Activated naive CD4-positive, alpha-beta T cell treated with anti-CD3 and anti-CD28 coated beads, Interleukin-2, amount 50 U/mL, for 72 hours (primary cell): ENCODE measurements at places on chromosomes 6 and 20. TPM values are rescaled to one million over a fixed set of nuclear protein-coding genes. Genes with fewer than 3 reads are reported as not detected.

- DNase-seq: no peak
Observed at GRCh38 chr6:44211284-44211683, 5.4 kb upstream of the MYMX start.

- no peak for DNase-seq
Observed at GRCh38 chr6:2384528-2384927, 139.1 kb upstream of the GMDS start.

DNA sequence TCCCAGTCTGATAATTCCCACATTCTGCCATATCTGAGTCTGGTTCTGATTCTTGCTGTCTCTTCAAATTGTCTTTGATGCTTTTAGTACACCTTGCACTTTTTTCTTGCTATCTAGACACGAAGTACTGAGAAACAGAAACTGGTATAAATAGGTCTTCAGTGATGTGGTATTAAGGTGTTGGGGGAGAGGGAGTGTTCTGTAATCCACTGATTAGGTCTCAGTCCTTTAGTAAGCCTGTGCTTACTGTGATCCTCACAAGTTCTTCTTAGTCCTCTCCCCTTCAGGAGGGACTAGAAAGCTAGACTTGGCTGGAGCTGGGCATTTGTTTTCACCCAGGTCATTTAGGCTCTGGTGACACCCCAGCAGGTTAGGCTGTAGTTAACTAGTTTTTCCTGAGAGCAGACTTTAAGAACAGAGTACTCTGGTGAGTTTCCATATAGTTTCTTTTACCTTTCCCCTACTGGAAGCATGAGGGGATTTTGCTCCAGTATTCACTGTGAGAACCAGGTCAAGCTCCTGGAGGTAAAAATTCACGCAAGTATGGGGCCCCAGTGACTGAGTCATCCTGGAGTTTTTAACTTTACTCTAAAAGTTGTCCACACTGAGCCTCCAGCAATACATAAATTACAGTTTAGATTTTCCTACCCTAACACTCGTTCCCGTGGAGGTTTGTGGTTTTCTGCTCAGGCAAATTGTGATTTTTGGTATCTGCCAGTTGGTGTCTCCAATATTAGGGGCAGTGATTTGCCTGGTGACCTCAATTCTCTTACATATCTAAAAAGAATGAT lies 154.6 kb downstream of the CDKAL1 start:
- no peak for DNase-seq

DNA sequence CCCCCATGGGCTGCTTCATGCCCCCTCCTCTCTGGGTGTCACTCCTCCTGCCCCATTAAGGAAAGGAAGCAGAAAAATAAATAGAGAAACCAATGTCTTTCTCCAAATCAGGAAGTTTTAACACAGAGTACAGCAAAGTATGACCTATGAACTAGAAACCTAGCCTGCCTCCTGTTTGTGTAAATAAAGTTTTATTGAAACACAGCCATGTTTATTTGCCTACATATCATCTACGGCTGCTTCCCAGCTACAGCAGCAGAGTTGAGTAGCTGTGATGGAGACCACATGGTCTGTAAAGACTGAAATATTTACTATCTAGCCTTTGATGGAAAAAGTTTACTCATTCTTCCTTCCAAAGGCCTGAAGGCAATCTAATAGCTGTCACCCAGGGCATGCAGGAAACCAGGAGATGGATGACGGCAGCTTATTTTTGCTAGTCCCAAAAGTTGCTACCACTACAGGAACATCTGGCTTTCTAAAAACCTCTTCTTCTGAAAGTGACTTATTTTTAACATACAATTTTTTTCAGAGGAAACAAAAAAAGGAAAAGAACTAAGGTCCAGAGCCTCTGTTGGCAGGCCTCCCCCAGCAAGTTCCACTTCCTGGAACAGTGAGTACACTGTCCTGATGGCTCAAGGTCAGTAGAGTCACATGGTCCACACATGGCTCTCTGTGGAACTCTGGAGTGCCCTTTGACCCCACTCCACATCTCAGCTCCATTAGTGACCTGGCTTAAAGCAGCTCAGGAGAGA lies 287.8 kb downstream of the PTPRT start:
- no peak for DNase-seq

DNA sequence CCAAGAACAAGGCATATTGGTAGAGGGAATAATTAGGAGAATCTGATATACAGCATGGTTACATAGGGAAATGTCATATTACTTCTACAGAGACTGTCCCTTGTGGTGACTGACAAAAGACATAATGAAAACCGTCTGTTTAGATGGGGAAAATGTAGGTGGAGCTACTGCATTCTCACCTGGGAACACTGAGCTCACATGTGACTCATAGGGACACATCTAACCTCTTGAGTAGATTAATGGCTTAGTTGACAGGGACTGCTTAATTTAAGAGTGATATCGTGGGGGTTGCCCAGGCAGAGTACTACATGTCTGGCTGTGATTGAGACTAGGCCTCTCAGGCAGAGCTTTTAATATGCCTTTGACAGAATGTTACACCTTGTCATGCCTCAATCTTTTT lies 235.3 kb upstream of the ZFP64 start:
- no peak for DNase-seq

DNA sequence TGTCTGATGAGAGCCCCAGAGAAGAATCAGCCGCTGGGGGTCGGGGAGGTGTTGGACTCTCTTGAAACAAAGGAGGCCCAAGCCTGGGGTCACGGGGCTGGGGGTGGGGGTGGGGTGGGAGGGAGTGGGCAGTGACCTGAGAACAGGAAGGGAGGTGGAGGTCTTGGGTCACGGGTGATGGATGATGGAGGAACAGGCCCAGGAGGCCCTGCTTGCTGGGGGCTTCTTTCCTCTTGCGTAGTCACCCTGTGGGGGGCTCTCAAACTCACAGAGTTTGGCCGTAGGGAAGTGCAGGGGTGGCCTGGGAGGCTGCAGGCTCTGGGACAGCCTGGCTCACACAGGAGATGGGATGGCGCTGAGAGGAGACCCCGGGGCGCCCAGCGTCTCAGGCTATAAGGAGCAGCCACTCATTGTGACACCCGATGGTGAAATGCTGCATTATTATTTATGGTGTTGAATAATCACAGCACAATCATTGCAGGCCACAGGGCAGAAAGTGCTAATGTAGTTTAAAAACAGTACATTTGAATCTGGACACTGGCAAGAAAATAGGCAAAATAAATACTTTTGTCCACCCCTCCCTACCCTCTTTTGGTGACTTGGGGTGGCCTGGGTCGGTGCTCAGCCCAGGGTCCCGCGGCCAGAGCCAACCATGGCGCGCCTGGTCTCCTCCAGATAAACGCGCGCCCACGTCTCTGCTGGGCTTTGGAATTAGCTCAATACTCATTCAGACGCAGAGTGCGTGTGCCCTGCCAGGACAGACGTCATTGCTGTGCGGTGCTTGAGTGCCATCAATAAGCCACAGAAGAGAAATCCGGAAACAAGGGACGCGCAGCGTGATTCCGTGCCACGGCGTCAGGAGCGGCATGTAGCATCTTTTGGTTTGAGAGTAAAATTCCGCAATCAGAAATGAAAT lies 27.3 kb upstream of the BHLHE23 start:
- no peak for DNase-seq

- DNase-seq: no peak
Observed at GRCh38 chr6:156824142-156824541, 47.0 kb downstream of the ARID1B start.

GRCh38 chr6:31128093-31128676 lies 7.9 kb upstream of the CDSN start:
- peak; percentile 82 for DNase-seq

DNA sequence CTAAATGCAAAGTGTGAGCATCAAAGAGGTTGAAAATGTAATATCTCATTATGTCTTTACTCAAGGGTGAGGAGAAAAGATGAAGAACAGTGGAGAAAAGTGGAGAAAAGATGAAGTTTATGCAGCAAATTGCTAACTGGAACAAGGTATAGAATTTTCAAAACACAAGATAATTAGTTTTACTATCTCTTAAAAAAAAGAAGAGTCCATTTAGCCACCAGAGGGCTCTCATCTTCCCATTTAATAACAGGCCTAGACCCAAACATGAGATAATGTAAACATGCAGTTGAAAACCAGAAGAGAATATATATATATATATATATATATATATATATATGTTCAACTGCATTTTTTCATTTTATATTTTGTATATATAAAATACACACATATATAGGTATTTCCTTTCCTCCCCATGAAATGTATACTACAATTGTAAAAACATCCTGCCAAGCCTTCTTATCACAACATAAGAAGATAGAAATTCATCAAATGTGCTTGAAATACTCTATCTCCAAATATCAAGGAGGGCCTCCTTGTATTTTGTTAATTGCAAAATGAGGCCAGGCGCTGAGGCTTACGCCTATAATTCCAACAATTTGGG lies 78.4 kb downstream of the ADTRP start:
- DNase-seq: no peak

DNA sequence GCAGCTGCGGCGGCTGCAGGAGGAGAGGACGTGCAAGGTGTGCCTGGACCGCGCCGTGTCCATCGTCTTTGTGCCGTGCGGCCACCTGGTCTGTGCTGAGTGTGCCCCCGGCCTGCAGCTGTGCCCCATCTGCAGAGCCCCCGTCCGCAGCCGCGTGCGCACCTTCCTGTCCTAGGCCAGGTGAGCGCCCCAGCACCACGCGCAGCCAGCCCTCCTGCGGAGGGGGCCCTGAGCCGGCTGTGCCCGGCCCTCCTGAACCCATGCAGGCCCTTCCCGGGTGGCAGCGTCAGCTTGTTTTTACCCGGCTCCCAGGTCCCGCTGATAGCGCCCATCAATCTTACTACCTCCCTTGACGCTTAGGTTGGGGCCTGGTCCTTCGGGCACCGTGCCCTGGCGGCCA lies 3.7 kb downstream of the BIRC7 start:
- DNase-seq: no peak

DNA sequence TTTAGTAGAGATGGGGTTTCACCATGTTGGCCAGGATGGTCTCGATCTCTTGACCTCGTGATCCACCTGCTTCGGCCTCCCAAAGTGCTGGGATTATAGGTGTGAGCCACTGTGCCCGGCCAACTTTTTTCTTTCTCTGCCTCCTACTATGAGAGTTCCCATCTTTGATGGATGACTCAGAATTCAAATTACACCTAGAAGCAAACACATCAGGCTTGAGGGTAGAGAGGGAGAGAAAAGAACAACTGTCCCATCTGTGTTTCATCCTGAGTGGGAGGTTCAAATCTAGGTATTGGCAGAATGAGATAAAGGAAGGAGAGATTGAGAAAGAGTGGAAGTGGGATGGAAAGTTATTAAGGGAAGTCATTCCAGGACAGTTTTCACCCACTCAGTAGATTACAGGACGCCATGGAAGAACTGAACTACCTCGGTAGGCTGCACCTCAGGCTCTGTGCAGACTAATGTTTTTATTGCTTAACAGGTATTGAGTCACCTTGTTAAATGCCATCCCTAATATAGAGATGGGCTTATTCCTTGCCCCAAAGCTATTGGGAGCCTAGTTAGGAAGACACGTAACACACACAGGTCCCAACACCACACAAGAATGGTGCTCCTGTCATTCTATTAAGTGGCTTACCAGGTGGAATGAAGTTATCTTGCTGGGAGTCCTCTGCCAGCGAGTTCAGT lies 275.7 kb downstream of the SOX4 start:
- no peak for DNase-seq

GRCh38 chr6:83514866-83515466 lies 2.6 kb downstream of the PRSS35 start:
- no peak for DNase-seq

GRCh38 chr6:29678114-29678513 lies 2.8 kb downstream of the ZFP57 start:
- DNase-seq: no peak

GRCh38 chr6:141483598-141484061 lies 649.1 kb upstream of the GJE1 start:
- no peak for DNase-seq

FGD2 gene
- 2.4 TPM for total RNA-seq

SPATA25 gene
- total RNA-seq: 0.64 TPM

ENPP4 gene
- total RNA-seq: 6.3 TPM

JAG1 gene
- 0.62 TPM for total RNA-seq

NHSL1 gene
- 0.68 TPM for total RNA-seq

MMP24 gene
- total RNA-seq: not detected

DLK2 gene
- 3.4 TPM for total RNA-seq

EEF1E1 gene
- total RNA-seq: 65.2 TPM

GPLD1 gene
- 0.99 TPM for total RNA-seq
